ENCODE measurements at places on chromosomes 2 and 18.

- no peak for DNase-seq
These were observed 44.3 kb downstream of the SPRED2 start for GRCh38 chr2:65388051-65388531.

GRCh38 chr2:239252393-239252792 is 148.4 kb downstream of the HDAC4 start:
- DNase-seq = no peak

DNA sequence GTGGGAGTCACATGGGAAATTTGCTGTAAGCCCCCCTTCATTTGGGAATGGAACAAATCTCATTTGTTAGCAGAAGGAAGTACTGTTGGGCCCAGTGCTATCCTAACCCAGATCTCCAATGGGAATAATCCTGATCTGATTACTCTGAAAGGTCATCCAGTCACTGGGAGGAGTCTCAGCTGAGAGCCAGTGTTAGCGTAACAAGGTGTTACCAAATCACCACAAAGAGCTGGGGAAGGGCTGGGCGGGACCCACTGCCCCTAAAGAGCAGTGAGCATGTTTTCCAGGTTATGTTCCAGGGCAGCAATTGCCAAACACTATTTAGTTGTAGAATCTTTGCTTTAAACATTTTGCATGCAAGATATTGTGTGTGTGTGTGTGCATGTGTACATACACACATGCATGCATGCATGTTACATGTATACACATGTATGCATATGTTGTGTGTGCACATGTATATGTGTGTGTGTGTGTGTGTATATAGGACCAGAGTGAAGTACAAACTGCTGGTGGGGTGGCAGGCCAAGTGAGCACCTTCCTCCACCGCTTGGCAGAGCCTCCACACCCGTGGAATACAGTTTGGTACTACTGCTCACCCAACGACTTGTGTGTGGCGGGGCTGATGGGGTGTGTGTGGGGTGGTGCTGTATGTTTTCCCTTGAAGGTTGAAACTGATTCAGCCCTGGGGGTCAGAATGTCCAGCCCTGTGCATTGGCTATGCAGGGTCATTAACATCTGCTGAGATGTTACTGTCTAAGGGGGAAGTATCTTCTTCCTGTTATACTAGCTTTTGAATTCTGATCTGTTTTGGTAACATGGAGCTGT is 15.2 kb downstream of the INPP5D start:
- no peak for DNase-seq

GRCh38 chr18:9429662-9429993 is 45.7 kb upstream of the RALBP1 start:
- DNase-seq = peak; percentile 29

- DNase-seq = peak; percentile 29
These were observed 366.4 kb upstream of the FSIP2 start for GRCh38 chr2:185372188-185372587.

- no peak for DNase-seq
These were observed 39.5 kb downstream of the RRM2 start for GRCh38 chr2:10161961-10162441.

GRCh38 chr2:201639205-201639604 is 4.1 kb downstream of the TMEM237 start:
- DNase-seq = no peak

DNA sequence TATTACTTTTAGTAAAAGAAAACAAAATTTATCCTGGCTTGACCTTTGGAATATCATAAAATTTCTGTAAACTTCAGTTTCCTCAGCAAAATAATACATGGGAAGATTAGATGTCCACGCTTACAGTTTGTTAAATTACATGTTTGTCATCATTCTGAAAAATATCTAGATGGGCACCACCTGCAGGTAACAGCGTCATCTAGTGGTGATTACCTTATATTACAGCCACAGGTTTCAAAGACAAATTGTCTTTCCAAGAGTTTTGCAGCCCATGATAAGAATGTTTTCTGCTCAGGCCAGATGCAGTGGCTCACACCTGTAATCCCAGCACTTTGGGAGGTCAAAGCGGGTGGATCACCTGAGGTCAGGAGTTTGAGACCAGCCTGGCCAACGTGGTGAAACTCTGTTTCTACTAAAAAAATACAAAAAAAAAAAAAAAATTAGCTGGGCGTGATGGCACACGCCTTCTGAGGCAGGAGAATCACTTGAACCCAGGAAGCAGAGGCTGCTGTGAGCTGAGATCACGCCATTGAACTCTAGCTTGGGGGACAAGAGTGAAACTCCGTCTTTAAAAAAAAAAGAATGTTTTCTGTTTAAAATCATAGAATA is 96.3 kb upstream of the RASGRP3 start:
- no peak for DNase-seq

DNA sequence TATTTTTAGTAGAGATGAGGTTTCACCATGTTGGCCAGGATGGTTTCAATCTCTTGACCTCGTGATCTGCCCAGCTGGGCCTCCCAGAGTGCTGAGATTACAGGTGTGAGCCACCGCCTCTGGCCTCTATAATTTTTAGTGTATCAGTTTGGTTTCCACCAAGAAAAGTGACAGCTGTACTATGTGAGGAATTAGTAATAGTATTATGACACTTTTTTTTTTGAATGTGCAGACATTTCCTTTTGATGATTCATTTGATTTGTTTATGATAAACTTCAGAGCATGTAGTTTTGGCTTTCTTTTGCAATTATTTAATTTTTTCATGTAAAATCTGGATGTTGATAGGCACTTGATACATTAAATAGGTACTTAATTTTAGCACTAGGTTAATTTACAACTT is 61.5 kb downstream of the PTPN4 start:
- DNase-seq = no peak

GRCh38 chr2:219228911-219229304 is 528 bp downstream of the ATG9A start:
- DNase-seq = no peak

GRCh38 chr2:189515264-189515663 is 65.3 kb downstream of the SLC40A1 start:
- no peak for DNase-seq

DNA sequence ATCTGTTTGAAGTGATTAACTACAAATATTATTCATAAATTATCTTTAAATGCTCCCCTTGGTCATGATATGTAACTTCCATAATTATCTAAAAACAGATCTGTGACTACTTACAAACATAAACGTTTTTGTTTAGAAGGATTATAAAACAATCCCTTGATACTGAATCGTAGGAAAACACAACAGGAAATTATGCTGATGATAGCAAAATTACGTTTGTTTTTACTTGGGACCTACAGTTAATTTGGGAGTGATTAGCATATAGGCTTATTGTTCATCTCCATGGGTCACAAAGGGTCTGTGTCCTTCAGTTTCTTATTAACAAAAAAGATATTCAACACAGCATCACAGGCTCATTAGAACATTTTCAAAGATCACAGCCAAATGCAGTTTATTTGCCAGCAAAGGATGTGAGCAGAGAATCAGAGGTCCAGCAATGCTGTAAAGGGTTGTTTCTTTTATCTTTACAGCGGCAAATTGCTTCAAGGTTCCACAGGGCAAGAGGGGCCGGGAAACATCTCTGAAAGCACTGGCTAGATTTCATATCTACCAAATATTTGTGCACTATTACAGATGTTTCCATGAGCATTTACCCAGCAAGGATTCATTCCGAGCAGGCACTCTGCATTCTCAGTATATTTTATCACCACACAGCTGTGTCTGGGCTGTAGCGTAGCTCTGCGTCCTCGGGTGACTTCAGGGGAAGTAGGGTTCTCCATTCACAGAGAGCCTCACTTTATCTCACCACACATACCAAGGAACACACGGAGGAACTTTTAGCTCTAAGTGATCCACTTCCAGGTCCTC is 4.1 kb downstream of the CCDC195 start:
- DNase-seq = no peak

DNA sequence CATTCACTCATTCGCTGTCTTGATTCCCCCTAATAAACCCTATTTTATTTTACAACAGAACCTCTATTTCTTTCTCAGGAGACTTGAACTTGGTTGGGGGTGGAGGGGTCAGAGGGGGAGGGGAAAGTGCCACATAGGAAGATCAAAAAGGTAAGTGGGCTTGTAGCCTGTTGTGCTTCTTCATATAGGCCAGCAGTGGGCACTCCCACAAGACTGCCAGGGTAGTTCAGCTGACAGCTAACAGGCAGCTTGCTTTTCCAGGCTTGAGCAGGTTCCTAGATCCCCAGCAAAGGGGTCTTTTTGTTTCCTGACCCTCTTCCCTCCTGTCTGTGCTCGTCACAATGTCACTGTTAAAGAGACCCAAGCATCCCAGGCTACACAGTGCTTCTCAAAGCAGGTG is 829 bp upstream of the KIAA2012 start:
- DNase-seq = no peak

GRCh38 chr2:184154438-184154837 is 443.9 kb upstream of the ZNF804A start:
- DNase-seq = peak; percentile 4

DNA sequence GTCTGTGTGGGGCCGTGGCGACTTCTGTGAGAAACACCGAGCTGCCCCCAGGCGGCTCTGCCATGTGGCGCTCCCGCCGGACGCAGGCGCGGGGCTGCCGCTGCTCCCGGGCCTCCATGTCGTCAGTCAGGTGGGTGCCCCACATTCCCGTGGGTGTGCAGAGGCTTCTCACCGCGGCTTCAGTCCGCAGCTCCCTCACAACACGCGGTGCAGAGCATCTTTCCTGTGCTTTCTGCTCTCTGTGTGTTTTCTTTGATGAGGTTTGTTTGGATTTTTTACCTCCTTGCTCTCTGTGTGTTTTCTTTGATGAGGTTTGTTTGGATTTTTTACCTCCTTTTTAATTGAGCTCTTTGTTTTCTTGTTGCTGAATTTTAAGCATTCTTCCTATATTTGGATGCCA is 13.0 kb downstream of the AQP12A start:
- DNase-seq = no peak

GRCh38 chr2:82793711-82794435 is 1665.2 kb downstream of the SUCLG1 start:
- DNase-seq = no peak

- no peak for DNase-seq
These were observed 38.4 kb upstream of the MBP start for GRCh38 chr18:77170890-77171410.

- no peak for DNase-seq
These were observed 26.8 kb downstream of the NPAS2 start for GRCh38 chr2:100846716-100847115.

- DNase-seq = no peak
These were observed 27.0 kb downstream of the EPB41L3 start for GRCh38 chr18:5516841-5517240.

DNA sequence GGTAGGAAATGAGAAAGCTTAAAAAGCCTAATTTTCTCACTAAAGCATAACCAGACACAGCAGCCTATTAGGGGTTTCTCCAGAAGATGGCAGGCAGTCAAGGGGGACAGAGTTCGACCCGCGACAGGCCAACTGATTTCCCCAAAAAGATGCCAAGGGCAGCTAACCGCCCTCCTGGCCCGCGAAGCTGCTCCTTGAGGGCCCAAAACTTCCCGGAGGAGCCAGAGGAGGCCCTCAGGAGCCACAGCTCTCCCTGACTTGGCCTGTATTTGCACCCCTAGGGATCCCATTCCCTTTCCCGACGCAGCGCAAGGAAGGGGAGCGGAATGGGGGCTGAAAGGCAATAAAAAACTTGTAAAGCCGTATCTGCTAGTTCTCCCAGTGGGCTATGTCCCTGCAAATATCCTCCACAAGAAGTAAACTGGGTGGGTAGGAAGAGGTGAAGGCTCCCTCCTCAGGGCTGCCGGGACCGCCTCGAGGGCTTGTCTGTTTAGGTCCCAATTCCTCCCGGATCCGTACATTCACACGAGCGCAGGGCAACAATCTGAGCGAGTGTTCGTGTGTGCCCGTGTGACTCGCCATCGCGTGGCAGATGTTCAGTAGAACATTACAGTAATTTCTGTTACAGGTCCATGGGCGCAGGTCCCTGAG is 756 bp upstream of the NAGK start:
- DNase-seq = no peak

- DNase-seq = no peak
These were observed 16.9 kb downstream of the LCT start for GRCh38 chr2:135820003-135820618.

GRCh38 chr2:159712929-159713420 is 669 bp downstream of the MARCHF7 start:
- DNase-seq = no peak

DNA sequence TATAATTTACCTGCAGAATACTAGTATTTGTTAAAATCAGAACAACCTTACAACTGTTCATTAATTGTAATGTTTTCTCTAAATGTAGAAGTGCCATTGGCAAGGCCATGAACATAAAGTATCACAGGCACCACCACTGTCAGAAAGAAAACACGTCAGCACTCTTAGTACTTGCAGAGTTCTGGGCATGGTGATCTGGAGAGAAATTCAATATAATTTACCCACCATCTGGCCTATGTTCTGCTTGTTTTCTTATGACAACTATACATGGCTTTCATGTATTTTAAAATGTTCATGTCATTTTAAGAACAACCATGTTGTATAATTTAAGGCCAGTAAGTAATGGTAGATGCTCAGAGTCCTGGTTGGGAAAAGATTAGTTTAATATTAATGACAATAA is 114.2 kb upstream of the SULT1C3 start:
- DNase-seq = no peak

DNA sequence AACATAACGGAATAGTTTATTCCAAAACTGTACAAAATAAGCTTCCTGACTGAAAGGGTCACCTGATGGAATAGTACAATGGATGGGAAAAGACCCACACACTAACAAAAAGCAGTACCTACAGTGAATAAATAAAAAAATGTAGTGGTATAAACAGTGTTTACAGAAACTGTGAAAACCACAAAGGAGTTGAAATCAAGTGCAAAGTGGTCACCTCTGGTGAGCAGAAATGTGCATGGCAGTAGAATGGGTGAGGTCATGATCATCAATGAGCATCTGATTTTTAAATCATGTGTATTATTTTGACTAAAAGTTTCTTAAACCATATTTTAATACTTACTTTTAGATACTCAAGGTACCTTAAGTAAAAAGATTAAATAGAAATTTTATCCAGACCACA is 11.4 kb downstream of the WDSUB1 start:
- no peak for DNase-seq
